ENCODE measurements at places on chromosomes 4 and X. TPM values are rescaled to one million over a fixed set of nuclear protein-coding genes. Genes with fewer than 3 reads are reported as not detected.
A peak's percentile ranks its signal among the peaks of the same experiment; 100 is the strongest.

GRCh38 chr4:7052923-7053715, 9.9 kb downstream of the TADA2B start:
- no peak overlapping the region for H3K27ac ChIP-seq
- H3K4me3 ChIP-seq, result no peak overlapping the region
- H3K4me1 ChIP-seq, result no peaks in the 10 kb centered on the region
- H3K36me3 ChIP-seq, result no peaks in the 10 kb centered on the region

The TKTL1 gene
- 1.5 TPM for total RNA-seq

The HTN3 gene
- total RNA-seq, result not detected

- H3K27me3 ChIP-seq, result no peaks in the 10 kb centered on the region
- no peaks in the 10 kb centered on the region for H3K4me1 ChIP-seq
- no peak overlapping the region for H3K27ac ChIP-seq
- no peak for DNase-seq
Measured at GRCh38 chr4:123924536-123924935, 527.9 kb downstream of the SPRY1 start.

DNA sequence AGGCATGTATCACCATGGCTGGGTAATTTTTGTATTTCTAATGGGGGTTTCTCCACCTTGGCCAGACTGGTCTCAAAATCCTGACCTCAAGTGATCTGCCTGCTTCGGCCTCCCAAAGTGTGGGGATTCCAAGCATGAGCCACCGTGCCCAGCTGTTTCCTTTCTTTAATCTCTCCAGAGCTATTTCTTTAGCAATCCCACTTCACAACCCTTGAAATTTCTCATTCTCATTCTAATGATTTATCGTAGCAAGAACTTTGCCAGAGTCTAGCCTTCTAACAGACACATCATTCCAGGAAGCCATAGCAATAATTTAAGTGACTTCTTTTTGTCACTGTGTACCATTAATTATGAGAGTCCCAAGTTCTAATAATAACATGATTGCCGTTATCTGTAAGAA, 68.6 kb downstream of the RXFP1 start:
- no peak overlapping the region for H3K4me3 ChIP-seq
- no peaks in the 10 kb centered on the region for H3K36me3 ChIP-seq
- no peaks in the 10 kb centered on the region for H3K27me3 ChIP-seq

- H3K36me3 ChIP-seq, result no peaks in the 10 kb centered on the region
- no peaks in the 10 kb centered on the region for H3K4me1 ChIP-seq
- no peak overlapping the region for H3K27ac ChIP-seq
- H3K4me3 ChIP-seq, result no peak overlapping the region
- H3K27me3 ChIP-seq, result no peaks in the 10 kb centered on the region
Measured at GRCh38 chrX:38041237-38041636, 34.9 kb downstream of the SYTL5 start.

DNA sequence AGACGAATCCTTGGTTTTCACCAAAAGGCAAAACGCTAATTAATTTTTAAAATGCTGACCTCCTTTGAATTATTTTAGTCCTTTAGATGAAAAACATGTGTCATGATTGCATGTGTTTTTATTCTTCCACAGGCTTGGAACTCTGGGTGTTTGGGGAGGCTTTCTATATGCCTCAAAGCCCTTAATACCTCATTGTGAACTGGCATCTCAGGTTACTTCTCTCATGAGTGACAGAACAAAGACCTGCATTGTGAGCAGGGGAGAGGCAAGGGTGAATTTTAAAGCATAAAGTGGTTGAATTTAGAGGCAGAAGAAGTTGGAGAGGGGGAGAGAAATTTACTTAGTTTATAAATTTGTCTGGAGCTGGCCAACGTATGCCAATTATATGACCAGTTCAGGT, 119.5 kb downstream of the ARSF start:
- H3K36me3 ChIP-seq, result no peaks in the 10 kb centered on the region
- H3K4me1 ChIP-seq, result no peaks in the 10 kb centered on the region
- H3K4me3 ChIP-seq, result no peak overlapping the region
- DNase-seq, result no peak
- H3K27me3 ChIP-seq, result peaks cover 4% of the 10 kb centered on the region

DNA sequence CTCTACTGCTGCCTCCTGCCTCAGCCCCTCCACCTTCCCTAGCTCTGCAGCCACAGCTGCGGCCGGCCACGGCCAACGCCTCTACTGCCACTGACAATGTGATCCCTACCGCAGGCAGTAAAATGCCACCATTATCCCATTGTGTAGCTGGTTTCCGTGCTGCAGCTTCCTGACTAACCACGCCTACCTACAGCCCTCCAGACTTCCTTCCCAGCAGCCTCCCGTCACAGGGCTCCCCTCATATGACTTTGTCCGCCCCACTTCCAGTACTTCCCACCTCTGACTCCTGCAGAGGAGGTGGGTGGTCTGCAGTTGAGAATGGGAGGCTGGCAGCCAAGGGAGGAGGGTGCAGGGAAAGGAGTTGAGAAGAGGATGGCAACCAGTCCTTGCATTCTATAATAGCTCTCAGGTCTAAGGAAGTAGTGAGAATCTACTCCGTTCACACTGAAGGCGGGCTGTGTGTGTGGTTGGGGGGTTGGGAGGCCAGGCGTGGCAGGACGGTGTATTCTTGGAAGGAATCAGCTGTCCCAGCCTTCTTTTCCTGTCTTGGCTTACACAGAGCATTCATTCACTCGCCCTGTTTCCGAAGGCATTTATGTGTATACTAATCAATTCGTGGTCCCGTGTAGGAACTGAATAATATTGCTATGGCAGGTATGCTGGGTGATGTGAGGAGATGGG, 33.1 kb upstream of the USP51 start:
- H3K27ac ChIP-seq, result peak overlapping the region; percentile 57
- H3K36me3 ChIP-seq, result no peaks in the 10 kb centered on the region
- peaks cover 4% of the 10 kb centered on the region for H3K27me3 ChIP-seq
- H3K4me1 ChIP-seq, result no peaks in the 10 kb centered on the region

DNA sequence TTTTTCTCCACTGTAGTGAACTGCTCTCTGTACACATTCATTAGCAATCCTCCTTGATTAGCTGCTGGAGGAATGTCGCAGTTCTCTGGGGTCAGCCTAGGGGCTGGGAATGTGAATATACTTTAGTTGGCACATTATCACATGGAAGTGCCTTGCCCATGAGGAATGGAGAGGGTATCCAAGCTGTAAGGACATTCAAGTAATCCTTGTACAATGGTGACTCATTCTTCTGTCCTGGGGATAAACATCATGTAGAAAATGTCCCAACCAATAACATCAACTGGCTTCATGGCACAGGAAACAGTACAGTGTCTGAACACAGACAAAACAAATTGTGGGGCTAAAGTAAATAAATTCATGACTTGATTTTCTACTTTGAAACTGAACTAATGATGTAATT, 147.1 kb downstream of the GLRA2 start:
- H3K27me3 ChIP-seq, result peaks cover 12% of the 10 kb centered on the region
- H3K4me1 ChIP-seq, result no peaks in the 10 kb centered on the region
- no peak overlapping the region for H3K4me3 ChIP-seq
- no peaks in the 10 kb centered on the region for H3K36me3 ChIP-seq

DNA sequence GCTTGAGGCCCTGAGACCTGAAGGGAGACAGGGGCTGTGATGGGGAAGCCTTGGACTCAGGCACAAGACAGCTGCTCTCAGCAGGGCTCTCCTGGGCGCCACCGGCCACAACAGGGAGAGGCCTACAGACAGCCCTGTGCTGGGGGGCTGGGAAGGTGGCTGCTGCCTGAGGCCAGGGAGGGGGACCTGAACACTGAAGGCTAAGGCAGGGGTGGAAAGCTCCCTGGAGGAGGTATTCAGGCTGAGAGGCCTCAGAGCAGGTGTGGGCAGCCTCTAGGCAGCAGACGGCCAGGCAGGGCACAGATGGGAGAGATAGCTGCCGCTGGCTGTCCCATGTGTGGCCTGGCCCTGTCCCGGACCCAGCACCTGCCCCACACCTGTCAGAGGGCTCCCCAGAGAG, 33.0 kb downstream of the TACC3 start:
- no peaks in the 10 kb centered on the region for H3K36me3 ChIP-seq
- no peak overlapping the region for H3K27ac ChIP-seq
- no peak overlapping the region for H3K4me3 ChIP-seq
- H3K4me1 ChIP-seq, result peaks cover 14% of the 10 kb centered on the region
- no peak for DNase-seq

DNA sequence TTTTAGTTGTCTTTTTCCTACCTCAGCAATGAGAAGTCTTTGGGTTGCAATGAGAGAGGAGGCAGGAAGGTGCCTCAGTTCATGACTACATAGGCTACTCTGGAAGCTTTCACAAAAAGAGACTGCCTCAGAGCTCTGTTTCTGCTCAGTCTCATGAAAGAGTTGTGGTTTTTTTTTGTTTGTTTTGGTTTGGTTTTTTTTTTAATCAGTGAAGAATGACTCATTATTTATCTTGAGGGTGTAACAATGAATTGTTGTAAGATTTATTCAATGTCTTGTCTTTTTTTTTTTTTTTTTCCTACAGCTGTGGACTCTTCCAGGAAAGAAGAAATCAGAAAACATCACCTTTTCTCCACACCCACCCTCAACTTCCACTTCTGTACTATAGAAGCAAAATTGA, 67.5 kb upstream of the CXCL13 start:
- no peak overlapping the region for H3K4me3 ChIP-seq
- no peaks in the 10 kb centered on the region for H3K27me3 ChIP-seq
- no peaks in the 10 kb centered on the region for H3K36me3 ChIP-seq
- DNase-seq, result no peak
- peaks cover 2% of the 10 kb centered on the region for H3K4me1 ChIP-seq

- H3K36me3 ChIP-seq, result no peaks in the 10 kb centered on the region
- DNase-seq, result no peak
- no peak overlapping the region for H3K4me3 ChIP-seq
- H3K27me3 ChIP-seq, result no peaks in the 10 kb centered on the region
- H3K4me1 ChIP-seq, result peaks cover 12% of the 10 kb centered on the region
Measured at GRCh38 chr4:7929118-7929951, 10.3 kb downstream of the AFAP1 start.

DNA sequence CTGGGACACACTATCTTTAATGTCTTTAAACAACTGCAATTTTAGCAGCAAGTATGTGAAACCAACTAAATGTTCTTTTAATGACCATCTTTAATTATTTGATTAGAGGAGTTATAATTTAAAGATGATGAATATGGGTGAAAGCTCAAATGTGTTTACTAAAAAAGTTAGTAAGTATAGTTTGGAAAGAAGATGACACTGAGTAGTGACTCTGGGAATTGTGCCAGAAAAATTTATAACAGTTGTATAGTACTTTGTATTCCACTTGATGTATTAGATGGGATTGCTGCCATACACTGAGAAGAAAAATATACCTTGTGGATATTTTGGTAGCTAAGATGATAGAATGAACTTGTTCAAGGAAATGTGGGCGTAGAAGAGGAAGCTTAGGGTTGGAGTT, 19.5 kb upstream of the PACRGL start:
- no peak overlapping the region for H3K4me3 ChIP-seq
- peaks cover 53% of the 10 kb centered on the region for H3K4me1 ChIP-seq
- DNase-seq, result peak; percentile 71
- no peak overlapping the region for H3K27ac ChIP-seq

DNA sequence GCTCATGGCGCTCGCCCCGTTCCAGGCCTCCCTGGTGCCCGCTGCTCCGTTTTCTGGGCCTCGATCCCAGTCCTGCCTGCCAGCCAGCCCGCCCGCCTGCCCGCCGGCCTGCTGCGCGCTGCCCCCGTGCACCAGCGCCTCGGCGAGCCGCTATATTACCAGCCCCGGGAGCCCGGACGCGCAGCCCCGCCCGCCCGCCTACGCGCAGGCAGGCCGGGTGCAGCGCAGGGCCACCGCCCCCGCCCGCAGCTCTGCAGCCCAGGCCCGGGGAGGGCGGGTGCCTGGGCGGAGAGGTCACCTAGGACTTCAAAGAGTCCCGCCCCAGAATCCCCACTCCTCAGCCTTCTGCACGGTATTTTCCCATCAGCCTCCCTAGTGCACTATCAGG, at the start of gene MAOB:
Gene MAOB (minus strand): TSS at position 157 of the 388 bp plus-strand sequence. CDS start 151 bp downstream, at position 6.
- DNase-seq, result no peak
- H3K4me3 ChIP-seq, result peak within 1 kb of the TSS; percentile 14
- peak within 1 kb of the TSS; percentile 57 for H3K27ac ChIP-seq
- H3K36me3 ChIP-seq, result no peaks in the 10 kb centered on the region
- peaks cover 43% of the 10 kb centered on the region for H3K27me3 ChIP-seq

GRCh38 chr4:109967798-109968520, 55.3 kb downstream of the EGF start:
- no peaks in the 10 kb centered on the region for H3K27me3 ChIP-seq
- H3K27ac ChIP-seq, result no peak overlapping the region
- no peaks in the 10 kb centered on the region for H3K36me3 ChIP-seq

DNA sequence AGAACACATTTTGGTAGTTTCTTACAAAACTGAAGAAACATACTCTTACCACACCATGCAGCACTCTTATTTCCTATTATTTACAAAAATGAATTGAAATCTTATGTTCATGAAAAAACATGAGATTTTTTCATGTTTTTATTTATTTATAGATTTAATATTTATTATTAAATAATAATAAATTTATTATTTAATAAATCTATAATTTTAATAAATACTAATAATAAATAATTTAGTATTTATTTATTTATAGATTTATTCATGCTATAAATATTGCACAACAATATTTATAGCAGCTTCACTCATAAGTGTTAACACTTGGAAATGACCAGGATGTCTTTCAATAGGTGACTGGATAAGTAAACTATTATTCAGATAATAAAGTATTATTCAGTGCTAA, 91.6 kb upstream of the CPXCR1 start:
- no peak for DNase-seq
- no peaks in the 10 kb centered on the region for H3K4me1 ChIP-seq
- no peak overlapping the region for H3K4me3 ChIP-seq

- H3K4me1 ChIP-seq, result no peaks in the 10 kb centered on the region
- H3K27ac ChIP-seq, result no peak overlapping the region
Measured at GRCh38 chr4:19298998-19299397, 952.7 kb upstream of the SLIT2 start.

The DKK2 gene
- total RNA-seq, result 16.1 TPM

DNA sequence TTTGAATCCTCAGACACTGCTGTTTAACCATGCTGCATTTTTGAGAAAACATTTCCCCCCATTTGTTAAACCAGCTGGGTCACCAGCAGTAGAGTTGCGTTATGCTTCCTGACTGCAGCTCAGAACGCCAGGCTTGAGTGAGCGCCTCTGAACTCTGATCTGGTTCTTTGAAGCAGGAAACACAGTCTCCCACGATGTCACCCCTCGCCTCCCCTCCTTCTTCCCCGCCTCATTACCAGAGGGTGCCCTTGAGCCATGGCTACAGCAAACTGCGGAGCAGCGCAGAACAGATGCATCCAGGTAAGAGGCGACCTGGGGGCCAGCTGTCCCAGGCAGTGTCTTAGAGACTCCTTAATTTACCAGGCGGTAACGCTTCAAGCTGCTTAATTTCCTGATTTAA, 78.4 kb downstream of the REPS2 start:
- no peak overlapping the region for H3K4me3 ChIP-seq
- H3K4me1 ChIP-seq, result no peaks in the 10 kb centered on the region
- peak; percentile 55 for DNase-seq

- no peaks in the 10 kb centered on the region for H3K27me3 ChIP-seq
- no peak overlapping the region for H3K27ac ChIP-seq
- no peaks in the 10 kb centered on the region for H3K36me3 ChIP-seq
- DNase-seq, result no peak
- H3K4me3 ChIP-seq, result no peak overlapping the region
Measured at GRCh38 chr4:140076307-140076706, 77.7 kb downstream of the MAML3 start.

The HAND2 gene
- total RNA-seq, result 0.77 TPM

GRCh38 chr4:138189206-138189605, 52.9 kb downstream of the SLC7A11 start:
- DNase-seq, result no peak
- no peak overlapping the region for H3K27ac ChIP-seq
- H3K27me3 ChIP-seq, result no peaks in the 10 kb centered on the region
- peaks cover 3% of the 10 kb centered on the region for H3K4me1 ChIP-seq
- H3K4me3 ChIP-seq, result no peak overlapping the region

GRCh38 chrX:140132937-140133336, 167.6 kb upstream of the CXorf66 start:
- H3K4me3 ChIP-seq, result no peak overlapping the region
- H3K27ac ChIP-seq, result no peak overlapping the region
- H3K36me3 ChIP-seq, result no peaks in the 10 kb centered on the region
- no peaks in the 10 kb centered on the region for H3K4me1 ChIP-seq
- DNase-seq, result no peak
